ENCODE measurements at places on chromosomes 5 and 9. TPM values are rescaled to one million over a fixed set of nuclear protein-coding genes. Genes with fewer than 3 reads are reported as not detected.

NUTM2F gene
- not detected for total RNA-seq

FBP2 gene
- not detected for total RNA-seq

ESM1 gene
- total RNA-seq = 0.43 TPM

DOLK gene
- 10.0 TPM for total RNA-seq

- DNase-seq = no peak
- H3K27me3 ChIP-seq = no peaks in the 10 kb centered on the region
- H3K4me1 ChIP-seq = no peaks in the 10 kb centered on the region
- H3K27ac ChIP-seq = no peak overlapping the region
- H3K36me3 ChIP-seq = no peaks in the 10 kb centered on the region
- H3K4me3 ChIP-seq = no peak overlapping the region
Measured at GRCh38 chr9:86072394-86072877, 26.9 kb downstream of the GOLM1 start.

DNA sequence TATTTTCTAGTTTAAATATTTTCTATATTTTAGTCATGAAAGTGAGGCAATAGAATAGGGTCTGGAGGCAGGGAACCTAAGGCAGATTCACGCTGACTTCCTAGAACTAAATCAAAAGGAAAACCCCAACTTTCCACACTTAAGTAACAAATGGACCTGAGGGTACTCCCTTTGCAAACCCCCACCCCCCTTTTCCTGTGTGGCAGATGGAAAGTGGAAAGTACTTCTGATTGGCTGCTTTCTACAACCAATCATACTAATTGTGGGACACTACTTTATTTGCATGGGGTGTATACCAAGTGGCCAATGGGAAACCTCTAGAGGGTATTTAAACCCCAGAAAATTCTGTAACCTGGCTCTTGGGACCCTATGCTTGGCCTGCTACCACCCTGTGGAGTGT, 4.8 kb upstream of the CENPH start:
- H3K4me1 ChIP-seq = no peaks in the 10 kb centered on the region
- H3K27me3 ChIP-seq = no peaks in the 10 kb centered on the region
- H3K36me3 ChIP-seq = no peaks in the 10 kb centered on the region
- no peak overlapping the region for H3K4me3 ChIP-seq

DNA sequence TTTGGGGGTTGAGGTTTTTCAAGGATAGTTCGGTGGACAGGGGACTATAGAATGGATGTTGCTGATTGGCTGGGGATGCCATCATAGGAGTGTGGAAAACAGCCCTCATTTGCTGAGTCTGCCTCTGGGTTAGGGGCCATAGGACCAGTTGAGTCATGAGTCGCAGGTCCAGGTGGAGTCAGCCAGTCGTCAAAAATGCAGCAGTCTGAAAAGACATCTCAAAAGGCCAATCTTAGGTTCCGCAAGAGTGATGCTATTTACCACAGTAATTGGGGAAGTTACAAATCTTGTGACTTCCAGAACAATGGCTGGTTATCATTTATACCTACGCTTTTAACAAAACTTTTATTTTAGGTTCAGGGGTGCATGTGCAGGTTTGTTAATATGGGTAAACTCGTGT, 276.0 kb upstream of the DMRT1 start:
- no peaks in the 10 kb centered on the region for H3K36me3 ChIP-seq
- H3K4me1 ChIP-seq = peaks cover 4% of the 10 kb centered on the region
- H3K27ac ChIP-seq = no peak overlapping the region
- no peak for DNase-seq

- no peaks in the 10 kb centered on the region for H3K36me3 ChIP-seq
- no peak overlapping the region for H3K27ac ChIP-seq
- H3K4me1 ChIP-seq = no peaks in the 10 kb centered on the region
- H3K4me3 ChIP-seq = no peak overlapping the region
- no peak for DNase-seq
- H3K27me3 ChIP-seq = no peaks in the 10 kb centered on the region
Measured at GRCh38 chr5:74188351-74189105, 452.0 kb downstream of the ENC1 start.

Data from T-cell (primary cell).